ENCODE measurements at places on chromosomes 5 and 9.

- no peak for DNase-seq
These were observed 179.1 kb upstream of the SMIM23 start for GRCh38 chr5:171606414-171607024.

- no peak for DNase-seq
These were observed 243.8 kb downstream of the COX7C start for GRCh38 chr5:86861512-86861911.

DNA sequence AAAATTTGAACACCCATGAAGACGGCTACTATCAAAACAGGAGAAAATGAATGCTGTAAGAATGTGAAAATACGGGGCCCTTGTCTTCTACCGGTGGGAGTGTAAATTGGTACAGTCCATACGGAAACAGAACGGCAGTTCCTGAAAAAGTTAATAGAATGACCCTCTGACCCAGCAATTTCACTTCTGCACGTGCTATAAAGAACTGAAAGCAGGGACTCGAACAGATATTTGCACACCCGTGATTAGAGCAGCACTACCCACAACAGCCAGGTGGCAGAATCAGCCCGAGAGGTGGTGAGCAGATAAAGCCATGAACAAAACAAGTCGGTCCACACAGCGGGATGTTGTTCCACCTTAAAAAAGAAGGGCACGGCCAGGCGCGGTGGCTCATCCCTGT lies 22.6 kb upstream of the SLC12A7 start:
- no peak for DNase-seq

- DNase-seq = no peak
These were observed 138.6 kb downstream of the SMARCA2 start for GRCh38 chr9:2153630-2154217.

GRCh38 chr5:140295414-140295813 lies 7.5 kb downstream of the PFDN1 start:
- DNase-seq = no peak
